Activated CD4-positive, alpha-beta T cell treated with anti-CD3 and anti-CD28 coated beads, Interleukin-2, amount 50 U/mL, for 1 hour (primary cell): ENCODE measurements at places on chromosomes 7 and 10.

GRCh38 chr10:12264204-12264940, 68.4 kb downstream of the CDC123 start:
- DNase-seq = peak; percentile 71

DNA sequence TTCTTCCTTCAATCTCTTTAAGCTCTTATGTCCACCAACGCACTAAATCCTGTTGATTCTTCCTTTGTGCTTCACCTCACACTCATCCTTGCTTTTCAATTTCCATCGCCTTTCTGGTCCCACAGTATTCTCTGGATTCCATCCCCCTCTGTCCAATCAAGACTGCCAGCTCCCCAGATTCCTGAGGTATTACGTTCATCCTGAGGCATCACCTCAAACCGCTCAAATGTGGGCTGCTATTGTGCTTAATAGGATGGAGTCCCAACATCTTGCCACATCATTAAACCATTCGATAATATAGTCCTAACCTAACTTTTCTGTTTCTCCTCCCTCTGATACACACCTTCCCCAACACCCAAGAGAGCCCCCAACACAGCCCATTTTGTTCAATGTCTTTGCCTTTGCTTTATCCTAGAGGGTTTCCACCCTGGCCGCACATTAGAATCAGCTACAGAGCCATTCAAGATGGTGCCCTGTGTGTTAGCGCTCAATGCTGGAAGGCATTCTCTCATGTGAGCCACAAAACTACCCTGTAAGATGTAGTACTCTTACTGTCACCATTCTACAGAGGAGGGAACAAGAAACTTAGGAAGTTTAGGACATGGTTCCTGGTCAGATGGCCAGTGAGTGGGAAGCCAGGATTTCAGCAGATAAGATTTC, 79.5 kb upstream of the LEP start:
- no peak for DNase-seq

DNA sequence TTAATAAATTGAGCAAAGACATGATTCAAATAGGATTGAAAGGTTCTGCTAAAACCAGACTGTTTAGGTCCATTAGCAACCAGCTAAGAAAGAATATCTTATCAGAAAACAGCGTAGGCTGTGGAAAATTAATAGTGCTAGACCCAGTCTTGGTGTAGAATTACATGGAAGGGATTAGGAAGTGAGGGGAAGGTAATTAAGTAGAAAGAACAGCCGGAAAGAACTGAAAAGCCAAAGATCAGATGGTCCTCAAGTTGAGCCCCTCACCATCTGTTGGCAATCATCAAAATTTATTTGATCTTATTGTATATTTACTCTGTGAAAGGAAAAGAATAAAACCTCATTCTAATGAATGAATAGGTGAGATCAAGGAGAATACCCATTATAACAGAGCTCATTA, 50.1 kb downstream of the COL1A2 start:
- DNase-seq = no peak

- no peak for DNase-seq
Measured at GRCh38 chr10:4216726-4217125, 431.7 kb upstream of the KLF6 start.

GRCh38 chr10:37707829-37708578, 149.4 kb downstream of the ZNF248 start:
- no peak for DNase-seq

GRCh38 chr10:113616244-113617074, 47.4 kb downstream of the NRAP start:
- DNase-seq = no peak

DNA sequence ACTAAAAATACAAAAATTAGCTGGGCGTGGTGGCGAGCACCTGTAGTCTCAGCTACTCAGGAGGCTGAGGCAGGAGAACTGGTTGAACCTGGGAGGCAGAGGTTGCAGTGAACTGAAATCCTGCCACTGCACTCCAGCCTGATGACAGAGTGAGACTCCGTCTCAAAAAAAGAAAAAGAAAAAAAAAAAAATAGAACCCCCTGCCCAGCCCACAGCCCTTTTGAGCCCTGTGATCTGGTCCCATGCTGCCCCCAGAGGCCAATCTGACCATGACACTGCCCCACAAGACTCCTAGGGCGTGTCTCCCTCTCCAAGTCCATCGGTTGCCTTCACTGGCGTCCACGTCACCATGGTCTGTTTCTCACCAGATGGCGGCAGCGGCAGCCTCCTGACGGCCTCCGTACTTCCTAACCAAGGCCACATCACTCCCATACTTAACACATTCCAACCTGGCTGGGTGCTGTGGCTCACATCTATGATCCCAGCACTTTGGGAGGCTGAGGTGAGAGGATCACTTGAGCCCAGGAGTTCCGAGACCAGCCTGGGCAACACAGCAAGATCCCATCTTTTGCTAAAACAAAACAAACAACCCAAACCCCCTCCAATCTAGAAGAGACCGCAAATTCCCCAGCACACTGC, 18.0 kb downstream of the STX1A start:
- DNase-seq = peak; percentile 33

DNA sequence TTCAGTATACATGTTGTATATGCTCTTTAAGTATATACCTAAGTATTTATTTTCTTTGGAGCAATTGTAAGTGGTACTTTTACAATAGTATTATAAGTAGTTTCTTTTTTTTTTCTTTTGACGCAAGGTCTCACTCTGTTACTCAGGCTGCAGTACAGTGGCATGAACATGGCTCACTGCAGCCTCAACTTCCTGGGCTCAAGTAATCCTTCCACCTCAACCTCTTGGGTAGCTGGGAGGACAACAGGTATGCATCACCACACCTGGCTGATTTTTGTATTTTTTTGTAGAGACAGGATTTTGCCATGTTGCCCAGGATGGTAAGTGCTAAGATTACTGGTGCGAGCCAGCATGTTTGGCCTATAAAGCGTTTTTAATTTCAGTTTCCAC, 13.7 kb upstream of the CDCA7L start:
- no peak for DNase-seq

DNA sequence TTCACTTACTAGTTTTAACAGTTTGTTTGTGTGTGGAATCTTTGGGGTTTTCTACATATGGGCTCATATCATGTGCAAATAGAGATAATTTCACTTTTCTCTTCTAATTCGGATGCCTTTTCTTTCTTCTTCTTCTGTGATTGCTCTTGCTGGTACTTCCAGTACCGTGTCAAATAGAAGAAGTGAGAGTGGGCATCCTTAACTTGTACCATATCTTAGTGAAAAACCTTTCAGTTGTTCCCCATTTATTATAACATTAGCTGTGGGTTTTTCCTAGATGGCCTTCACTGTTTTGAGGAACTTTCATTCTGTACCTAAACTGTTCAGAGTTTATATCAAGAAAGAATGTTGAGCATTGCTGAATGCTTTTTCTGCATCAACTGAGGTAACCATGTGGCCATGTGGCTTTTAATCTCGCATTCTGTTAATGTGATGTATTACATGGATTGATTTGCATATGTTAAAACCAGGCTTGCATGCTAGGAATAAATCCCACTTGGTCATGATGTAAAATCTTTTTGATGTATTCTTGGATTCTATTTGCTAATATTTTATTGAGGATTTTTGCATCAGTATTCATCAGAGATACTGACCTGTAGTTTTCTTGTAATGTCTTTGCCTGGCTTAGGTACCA, 78.7 kb downstream of the FAM107B start:
- no peak for DNase-seq

DNA sequence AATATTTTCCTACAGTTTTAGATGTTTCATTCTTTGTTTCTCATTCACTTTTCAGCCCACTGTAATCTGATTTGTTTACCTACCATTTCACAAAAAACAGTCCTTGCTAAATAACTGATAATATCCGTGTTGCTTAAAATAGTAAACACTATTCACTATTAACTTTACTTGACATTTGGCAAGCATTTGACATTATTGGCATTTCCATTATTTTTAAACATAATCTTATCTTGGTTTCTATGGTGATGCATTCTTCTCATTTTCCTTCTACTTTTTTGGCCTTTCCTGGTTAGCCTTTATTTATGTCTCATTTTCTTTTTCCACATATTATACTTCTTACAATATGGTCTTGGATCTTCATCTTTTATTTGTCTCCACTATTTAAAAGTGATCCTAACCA, 715.3 kb downstream of the DNAJB9 start:
- DNase-seq = no peak

DNA sequence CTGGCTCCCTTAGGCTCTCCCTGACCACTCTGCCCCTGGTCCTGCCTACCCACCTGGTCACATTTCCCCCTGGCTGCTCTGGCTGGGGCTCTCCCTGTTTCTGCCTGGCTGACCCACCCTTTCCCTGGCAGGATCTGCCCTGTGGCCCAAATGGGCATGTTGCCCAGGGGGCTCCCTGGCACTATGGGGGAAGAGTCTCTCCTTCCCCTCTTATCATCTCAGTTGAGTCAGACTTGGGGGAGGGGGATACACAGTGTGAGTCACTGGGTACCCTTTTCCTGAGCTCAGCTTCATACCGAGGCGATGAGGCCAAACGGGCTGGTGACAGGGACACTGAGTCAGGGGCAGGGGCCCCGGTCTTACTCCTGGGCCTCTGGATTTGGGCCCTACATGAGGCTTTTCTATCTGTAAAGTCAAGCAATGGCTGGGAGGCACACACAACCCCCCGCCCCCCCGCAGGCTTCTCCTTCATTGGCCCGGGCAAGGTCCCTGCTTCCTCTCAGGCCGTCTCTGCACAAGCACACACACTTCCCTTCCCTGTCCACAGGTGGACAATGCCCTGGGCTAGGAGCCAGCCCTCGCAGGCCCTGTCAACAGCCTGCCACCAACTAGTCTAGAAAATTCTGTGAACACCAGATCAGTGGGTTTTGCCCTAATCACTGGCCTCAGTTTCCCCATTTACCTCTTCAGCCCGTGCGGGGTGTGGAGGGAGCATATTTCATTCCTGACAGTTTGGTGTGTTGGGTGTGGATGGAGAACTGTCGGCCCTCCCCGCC, 627 bp upstream of the FLNC start:
- no peak for DNase-seq

DNA sequence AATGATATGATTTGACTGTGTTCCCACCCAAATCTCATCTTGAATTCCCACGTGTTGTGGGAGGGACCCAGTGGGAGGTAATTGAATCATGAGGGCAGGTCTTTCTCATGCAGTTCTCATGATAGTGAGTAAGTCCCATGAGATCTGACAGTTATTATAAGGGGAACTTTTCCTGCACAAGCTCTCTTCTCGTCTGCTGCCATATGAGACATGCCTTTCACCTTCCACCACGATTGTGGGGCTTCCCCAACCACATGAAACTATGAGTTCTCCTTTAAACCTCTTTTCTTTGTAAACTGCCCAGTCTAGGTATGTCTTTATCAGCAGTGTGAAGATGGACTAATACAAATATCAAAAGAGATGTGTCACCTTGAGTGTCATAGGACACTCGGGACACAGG, 502.7 kb upstream of the PODXL start:
- no peak for DNase-seq

DNA sequence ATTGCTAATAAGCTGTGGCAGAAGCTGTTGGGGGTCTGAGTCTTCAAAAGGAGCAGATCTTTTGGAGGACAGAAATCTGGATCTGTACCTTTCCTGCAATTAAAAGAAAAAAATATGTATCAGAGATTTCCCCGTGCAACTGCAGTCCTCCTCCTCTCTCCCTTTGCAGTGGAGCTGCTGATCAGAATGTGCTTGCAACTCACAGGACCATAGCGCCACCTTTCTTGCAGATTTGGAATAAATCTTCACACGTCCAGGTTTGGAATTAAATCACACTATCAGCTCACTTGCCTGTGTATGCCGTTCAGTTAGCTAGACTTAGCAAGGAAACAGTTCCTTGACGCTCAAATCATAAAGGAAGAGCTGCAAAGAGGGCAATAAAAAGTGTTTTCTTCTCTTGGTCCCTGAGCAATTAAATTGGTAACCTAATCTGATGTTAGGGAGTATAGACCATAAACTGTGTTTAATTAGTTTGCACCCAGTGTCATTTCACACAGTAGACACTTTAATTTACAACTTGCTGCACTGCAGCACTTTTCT, 77.4 kb downstream of the PON1 start:
- no peak for DNase-seq

DNA sequence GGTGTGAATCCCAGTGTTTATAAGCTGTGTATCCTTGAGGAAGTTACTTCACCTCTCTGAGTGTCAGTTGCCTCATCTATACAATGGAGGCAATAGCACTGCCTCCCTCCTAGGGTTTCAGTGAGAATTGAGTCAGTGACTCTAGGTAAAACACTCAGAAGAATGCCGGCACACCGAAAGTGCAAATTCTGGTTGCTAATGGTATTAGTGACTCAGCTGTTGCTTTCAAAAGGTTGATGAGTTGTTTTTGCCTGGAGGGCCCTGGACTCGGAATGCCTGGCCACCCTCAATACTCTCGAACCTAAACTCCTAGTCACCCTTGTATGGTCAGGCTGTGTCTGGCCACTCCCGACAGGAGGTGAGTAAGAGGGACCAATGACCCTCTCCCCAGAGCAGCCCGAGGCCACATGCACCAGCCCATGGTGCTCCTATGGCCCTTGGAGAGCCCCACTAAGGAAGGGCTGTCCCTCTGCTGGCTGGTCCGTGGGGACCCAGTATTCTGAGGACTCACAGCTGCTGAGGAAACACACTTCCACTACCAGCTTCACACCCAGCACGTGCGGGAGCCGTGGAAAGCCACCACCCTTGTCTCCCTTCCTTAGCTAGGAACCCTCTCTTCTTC, 60.2 kb downstream of the CALML3 start:
- DNase-seq = no peak

DNA sequence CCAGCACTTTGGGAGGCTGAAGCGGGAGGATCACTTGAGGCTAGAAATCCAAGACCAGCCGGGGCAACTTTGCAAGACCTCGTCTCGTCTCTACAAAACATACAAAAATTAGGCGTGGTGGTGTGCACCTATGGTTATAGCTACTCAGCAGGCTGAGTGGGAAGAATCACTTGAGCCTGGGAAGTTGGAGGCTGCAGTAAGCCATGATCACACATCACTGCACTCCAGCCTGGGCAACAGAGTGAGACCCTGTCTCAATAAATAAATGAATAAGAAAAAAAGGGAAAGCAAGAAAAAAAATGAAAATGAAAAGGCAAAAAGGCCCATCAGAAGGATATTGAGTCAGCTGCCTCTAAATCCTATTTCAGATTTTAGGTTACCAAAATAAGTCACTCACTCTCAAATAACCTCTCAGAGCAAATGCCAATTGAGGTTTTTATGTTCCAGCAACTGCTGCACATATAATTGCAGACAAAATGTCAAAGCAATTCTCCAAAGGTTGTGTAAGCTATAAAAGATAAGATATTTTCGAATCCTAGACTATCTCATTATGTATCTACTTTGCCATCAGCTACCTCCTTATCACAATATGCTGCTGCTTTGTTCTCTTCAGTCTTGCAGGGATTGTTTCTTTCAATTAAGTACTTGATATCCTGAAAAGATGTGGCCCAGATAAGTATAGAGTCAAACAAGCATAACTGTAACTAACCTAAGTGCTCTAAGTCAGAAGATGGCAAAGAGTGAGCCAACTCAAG, 4.7 kb downstream of the BAZ1B start:
- no peak for DNase-seq
